ENCODE measurements at places on chromosomes 12 and 14. TPM values are rescaled to one million over a fixed set of nuclear protein-coding genes. Genes with fewer than 3 reads are reported as not detected.

Gene KCNA5
- not detected for total RNA-seq

Gene CRIP2
- 206 TPM for total RNA-seq

Gene WDR20
- total RNA-seq: 25.3 TPM

Gene TMTC2
- 4.7 TPM for total RNA-seq

Gene TSPAN31
- total RNA-seq: 105 TPM

Gene CCDC59
- 61.4 TPM for total RNA-seq

Gene TMTC1
- 0.52 TPM for total RNA-seq

Gene MMP14
- total RNA-seq: 180 TPM

Gene GRIP1
- 32.4 TPM for total RNA-seq
